ENCODE measurements at places on chromosomes 5 and 9. TPM values are rescaled to one million over a fixed set of nuclear protein-coding genes. Genes with fewer than 3 reads are reported as not detected.

DNA sequence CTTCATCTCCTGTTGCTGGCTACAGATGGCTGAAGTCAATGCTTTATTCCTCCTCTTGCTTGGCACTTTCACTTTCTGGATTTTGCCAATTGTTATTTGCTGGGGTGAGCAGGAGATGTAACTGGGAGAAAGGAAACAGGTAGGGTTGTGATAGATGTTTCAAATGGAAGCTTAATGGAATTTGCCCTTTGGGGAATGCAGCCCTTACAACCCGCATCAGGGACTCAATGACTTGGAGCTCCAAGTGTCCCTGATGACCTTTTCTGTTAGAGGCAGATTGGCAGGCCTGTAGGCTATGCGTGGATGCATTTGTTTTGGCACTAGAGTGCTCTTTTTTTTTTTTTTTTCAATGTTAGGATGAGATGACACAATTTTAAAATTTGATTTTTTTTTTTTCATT is 219.9 kb upstream of the GLRA1 start:
- no peaks in the 10 kb centered on the region for H3K27me3 ChIP-seq
- H3K4me3 ChIP-seq = no peak overlapping the region
- H3K4me1 ChIP-seq = no peaks in the 10 kb centered on the region
- DNase-seq = no peak

Gene ENTPD8
- not detected for total RNA-seq

Gene MLANA
- not detected for total RNA-seq

- peak; percentile 67 for DNase-seq
- no peaks in the 10 kb centered on the region for H3K36me3 ChIP-seq
- H3K27ac ChIP-seq = no peak overlapping the region
- peaks cover 64% of the 10 kb centered on the region for H3K27me3 ChIP-seq
Observed at GRCh38 chr9:135215571-135216161, 128.2 kb downstream of the OLFM1 start.

GRCh38 chr5:170640731-170641588 is 137.1 kb downstream of the KCNIP1 start:
- no peak overlapping the region for H3K27ac ChIP-seq
- peaks cover 6% of the 10 kb centered on the region for H3K27me3 ChIP-seq
- no peak overlapping the region for H3K4me3 ChIP-seq
- no peak for DNase-seq
- no peaks in the 10 kb centered on the region for H3K4me1 ChIP-seq

Gene C5
- total RNA-seq = 12.3 TPM

Gene S100Z
- total RNA-seq = 0.60 TPM

DNA sequence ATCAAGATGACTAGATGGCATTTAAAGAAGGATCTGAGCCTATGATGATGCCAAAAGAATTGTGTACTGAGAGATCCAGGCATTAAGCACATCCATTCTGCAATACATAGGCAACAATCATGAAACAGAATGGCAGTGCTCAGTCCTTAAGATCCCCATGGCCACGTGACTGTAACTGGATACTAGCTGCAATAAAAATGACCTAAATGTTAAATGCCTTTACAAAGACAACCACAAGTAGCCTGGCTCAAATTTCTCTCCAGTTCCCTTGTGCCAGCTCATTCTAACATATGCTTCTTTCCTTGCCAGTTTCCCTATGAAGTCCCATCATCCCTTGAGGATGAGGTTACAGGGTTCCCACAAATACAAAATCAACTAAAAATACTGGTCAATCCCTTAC is 148.3 kb upstream of the GHR start:
- no peak overlapping the region for H3K4me3 ChIP-seq
- H3K36me3 ChIP-seq = no peaks in the 10 kb centered on the region
- no peaks in the 10 kb centered on the region for H3K27me3 ChIP-seq
- no peaks in the 10 kb centered on the region for H3K4me1 ChIP-seq
- no peak for DNase-seq
- no peak overlapping the region for H3K27ac ChIP-seq

DNA sequence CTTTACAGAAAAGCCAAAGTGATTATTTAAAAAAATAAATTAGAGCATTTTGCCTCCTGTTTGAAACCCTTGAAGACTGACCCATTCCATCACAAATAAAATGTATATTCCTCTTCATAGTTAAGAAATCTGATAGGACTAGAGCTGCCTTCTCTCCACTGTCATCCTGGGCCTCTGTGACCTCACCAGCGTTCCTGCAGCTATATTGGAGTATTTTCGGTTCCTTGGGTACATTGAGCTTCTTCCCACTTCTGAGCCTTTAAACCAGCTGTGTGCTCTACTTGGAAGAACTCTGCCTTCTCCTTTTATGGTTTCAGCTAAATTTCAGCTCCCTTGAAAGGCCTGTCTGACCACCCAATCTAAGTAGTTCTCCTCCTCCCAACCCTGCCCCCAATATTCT is 99.1 kb upstream of the ABCA1 start:
- no peaks in the 10 kb centered on the region for H3K36me3 ChIP-seq
- H3K4me3 ChIP-seq = no peak overlapping the region
- H3K27ac ChIP-seq = no peak overlapping the region
- H3K4me1 ChIP-seq = no peaks in the 10 kb centered on the region
- no peak for DNase-seq

- no peaks in the 10 kb centered on the region for H3K4me1 ChIP-seq
- H3K4me3 ChIP-seq = no peak overlapping the region
- no peak for DNase-seq
- no peak overlapping the region for H3K27ac ChIP-seq
Observed at GRCh38 chr5:124102486-124102885, 590.5 kb downstream of the CSNK1G3 start.

Gene RLN2
- 2.3 TPM for total RNA-seq

- H3K27ac ChIP-seq = no peak overlapping the region
- H3K27me3 ChIP-seq = no peaks in the 10 kb centered on the region
- no peaks in the 10 kb centered on the region for H3K36me3 ChIP-seq
- H3K4me1 ChIP-seq = no peaks in the 10 kb centered on the region
- no peak for DNase-seq
Observed at GRCh38 chr9:82271106-82271561, 282.6 kb downstream of the SPATA31D1 start.

- no peaks in the 10 kb centered on the region for H3K36me3 ChIP-seq
- H3K27ac ChIP-seq = no peak overlapping the region
- H3K4me1 ChIP-seq = no peaks in the 10 kb centered on the region
- no peak overlapping the region for H3K4me3 ChIP-seq
- no peak for DNase-seq
Observed at GRCh38 chr9:92506184-92506857, 24.0 kb upstream of the ASPN start.

DNA sequence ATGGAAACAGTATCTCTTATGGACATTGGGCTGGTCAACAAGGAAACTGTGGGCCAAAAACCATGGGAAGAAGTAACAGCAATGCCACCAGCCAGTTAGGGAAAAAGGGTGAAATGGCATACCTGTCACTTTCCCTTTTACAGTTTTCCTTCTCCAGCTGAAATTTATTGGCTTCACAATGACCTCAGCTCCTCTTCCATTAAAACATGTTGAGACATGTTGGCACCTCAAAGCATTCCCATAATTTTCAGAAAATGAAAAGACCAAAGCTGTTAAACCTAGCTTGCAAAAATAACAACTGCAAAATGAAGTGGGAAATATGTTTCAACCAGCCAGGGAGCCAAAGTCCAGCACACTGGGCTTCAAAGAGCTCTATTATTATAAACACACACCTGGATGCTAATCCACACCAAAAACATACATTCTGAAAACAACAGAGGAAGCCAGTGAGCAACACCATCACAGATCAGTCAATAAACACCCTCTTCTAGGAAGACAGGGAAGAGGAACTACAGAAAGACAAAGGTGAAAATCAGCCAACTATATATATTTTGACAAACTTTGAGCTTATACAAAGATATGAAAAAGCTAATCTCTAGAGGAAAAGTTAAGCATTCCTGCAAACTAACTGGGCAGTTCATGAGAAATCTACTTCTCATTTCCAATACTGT is 78.4 kb upstream of the PTGER4 start:
- no peak overlapping the region for H3K27ac ChIP-seq
- H3K4me1 ChIP-seq = no peaks in the 10 kb centered on the region
- no peak overlapping the region for H3K4me3 ChIP-seq
- no peaks in the 10 kb centered on the region for H3K36me3 ChIP-seq

DNA sequence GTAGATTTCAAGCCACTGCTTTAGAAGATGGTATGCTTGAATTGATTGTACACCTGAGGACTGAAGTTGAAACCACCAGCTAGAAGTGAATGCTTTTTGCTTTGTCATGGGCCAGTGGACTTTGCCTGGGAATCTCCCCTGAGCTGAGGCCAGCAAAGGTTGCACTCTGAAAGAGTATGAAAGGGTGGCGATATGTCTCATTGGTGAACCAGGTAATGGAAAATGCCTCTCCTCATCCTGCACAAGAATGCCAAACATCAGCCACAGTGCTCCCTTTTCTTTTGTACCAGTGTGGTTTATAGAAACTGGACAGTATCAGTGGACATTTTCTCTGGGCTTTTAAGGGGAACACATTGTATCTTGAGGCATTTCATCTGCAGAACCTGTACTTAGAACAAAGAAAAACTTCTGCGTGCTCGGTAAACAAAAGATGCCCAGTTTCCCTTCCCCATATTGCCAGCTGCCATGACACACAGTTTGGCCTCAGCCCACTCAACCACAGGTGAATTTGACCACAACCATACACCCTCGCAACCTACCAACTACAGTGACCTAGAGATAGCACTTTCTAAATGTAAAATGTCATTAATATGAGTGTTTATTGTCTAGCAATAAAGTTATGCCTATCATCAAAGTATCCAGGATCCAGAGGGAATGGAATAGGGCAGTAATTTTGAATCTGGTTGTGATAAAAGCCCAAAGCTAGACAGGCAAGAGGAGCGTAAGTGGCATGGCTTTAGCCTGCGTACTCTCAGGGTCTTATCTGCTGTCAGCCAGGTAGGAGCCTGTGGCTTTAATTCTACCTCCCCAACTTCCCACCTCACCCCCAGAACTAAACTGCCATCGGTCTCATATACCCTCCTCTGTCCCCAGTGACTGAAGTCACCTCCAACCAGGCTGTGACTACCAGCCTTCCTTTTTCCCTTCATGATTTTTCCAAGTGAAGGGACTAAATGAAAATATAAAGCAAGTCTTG is 79.5 kb upstream of the LHFPL2 start:
- H3K27me3 ChIP-seq = no peaks in the 10 kb centered on the region
- H3K27ac ChIP-seq = no peak overlapping the region
- no peaks in the 10 kb centered on the region for H3K36me3 ChIP-seq
- DNase-seq = no peak

DNA sequence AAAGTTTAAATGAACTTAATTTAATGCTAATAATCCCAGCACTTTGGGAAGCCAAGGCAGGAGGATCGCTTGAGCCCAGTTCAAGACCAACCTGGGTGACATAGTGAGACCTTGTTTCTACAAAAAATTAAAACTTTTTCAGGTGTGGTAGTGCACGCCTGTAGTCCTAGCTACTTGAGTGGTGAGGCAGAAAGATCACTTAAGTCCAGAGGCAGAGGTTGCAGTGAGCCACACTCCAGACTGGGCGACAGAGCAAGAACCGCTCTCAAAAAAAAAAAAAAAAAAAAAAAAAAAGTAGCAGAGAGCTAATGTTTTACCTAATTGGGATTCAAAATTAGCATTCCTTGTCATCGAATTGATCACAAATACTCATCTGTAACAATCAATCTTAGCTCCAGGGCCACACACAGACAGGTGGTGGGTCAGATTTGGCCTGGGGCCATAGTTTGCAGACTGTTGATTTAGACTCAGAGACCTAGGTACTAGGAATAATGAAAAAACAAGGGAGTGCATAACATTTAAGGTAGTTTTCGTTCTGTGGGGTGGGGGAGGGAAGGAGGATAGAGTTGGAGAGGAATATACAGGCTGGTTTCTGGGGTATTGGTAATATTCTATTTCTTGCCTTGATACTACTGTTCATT is 21.4 kb downstream of the HSDL2 start:
- no peaks in the 10 kb centered on the region for H3K4me1 ChIP-seq
- H3K4me3 ChIP-seq = no peak overlapping the region
- H3K27me3 ChIP-seq = no peaks in the 10 kb centered on the region
- DNase-seq = no peak
- H3K27ac ChIP-seq = no peak overlapping the region

DNA sequence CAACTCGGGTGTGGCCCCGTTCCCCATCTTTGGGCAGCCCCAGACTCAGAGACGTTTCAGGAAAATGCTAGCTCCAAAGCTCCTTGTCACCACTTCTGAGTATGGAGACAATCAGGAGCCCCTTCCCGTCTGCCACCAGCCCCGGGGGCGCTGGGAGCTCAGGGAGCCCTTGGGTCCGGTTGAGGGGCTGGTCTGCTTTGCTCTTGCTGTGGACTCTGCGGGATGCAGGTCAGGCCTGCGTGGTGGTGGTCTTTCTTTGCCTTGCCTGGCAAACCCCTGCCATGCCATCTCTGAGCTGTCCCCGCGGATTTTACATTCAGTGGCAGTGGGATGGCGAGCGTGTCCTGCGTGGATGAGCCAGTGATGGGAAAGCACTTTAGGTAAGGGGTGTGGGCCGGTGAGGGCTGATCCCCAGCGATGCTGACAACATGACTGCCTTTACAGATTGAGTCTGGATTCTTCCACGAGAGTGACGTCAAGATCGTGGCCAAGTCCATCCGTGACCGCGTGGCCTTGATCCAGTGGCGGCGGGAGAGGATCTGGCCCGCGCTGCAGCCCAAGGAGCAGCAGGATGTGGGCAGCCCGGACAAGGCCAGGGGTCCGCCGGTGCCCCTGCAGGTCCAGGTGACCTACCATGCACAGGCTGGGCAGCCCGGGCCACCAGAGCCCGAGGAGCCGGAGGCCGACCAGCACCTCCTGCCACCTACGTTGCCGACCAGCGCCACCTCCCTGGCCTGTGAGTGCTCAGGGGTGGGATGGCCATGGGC is 63.3 kb downstream of the WNK2 start:
- H3K27ac ChIP-seq = no peak overlapping the region
- DNase-seq = no peak

DNA sequence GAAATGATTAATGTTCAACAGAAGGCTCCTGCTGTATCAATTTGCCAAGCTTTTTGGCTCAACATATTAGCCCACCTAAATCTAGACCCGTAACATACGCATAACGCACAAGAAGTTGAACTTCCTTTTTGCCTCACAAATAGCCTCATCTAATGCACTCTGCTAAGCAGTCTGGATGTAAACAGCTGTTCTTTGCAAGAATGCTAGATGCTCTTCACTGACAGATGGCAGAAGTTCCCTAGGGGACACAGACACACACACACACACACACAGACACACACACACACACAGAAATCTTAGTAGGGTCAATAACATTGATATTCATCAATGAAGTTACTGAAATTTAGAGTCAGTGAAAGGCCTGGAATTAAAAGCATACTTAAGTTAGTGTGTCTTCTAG is 13.2 kb upstream of the PCA3 start:
- H3K4me3 ChIP-seq = no peak overlapping the region
- H3K36me3 ChIP-seq = no peaks in the 10 kb centered on the region
- no peak overlapping the region for H3K27ac ChIP-seq
- no peaks in the 10 kb centered on the region for H3K27me3 ChIP-seq
- no peaks in the 10 kb centered on the region for H3K4me1 ChIP-seq
- no peak for DNase-seq

- H3K4me1 ChIP-seq = no peaks in the 10 kb centered on the region
- H3K27ac ChIP-seq = peak overlapping the region; percentile 21
- no peak for DNase-seq
Observed at GRCh38 chr9:119004618-119004990, 364.6 kb downstream of the BRINP1 start.

- no peaks in the 10 kb centered on the region for H3K4me1 ChIP-seq
- no peak overlapping the region for H3K4me3 ChIP-seq
- DNase-seq = no peak
- no peak overlapping the region for H3K27ac ChIP-seq
Observed at GRCh38 chr5:100270023-100270771, 265.0 kb upstream of the FAM174A start.

- H3K4me3 ChIP-seq = no peak overlapping the region
- peaks cover 16% of the 10 kb centered on the region for H3K4me1 ChIP-seq
- H3K36me3 ChIP-seq = peaks cover 7% of the 10 kb centered on the region
- no peak for DNase-seq
- no peaks in the 10 kb centered on the region for H3K27me3 ChIP-seq
Observed at GRCh38 chr5:171386006-171386671, 1.5 kb upstream of the NPM1 start.

All from left lung (tissue), 14 donors.